ENCODE measurements at places on chromosomes 6 and 20.
A peak's percentile ranks its signal among the peaks of the same experiment; 100 is the strongest.

GRCh38 chr20:25063546-25063945 is 5.6 kb upstream of the ACSS1 start:
- DNase-seq: no peak

- no peak for DNase-seq
Measured at GRCh38 chr6:166563805-166564204, 22.7 kb downstream of the RAMACL start.

DNA sequence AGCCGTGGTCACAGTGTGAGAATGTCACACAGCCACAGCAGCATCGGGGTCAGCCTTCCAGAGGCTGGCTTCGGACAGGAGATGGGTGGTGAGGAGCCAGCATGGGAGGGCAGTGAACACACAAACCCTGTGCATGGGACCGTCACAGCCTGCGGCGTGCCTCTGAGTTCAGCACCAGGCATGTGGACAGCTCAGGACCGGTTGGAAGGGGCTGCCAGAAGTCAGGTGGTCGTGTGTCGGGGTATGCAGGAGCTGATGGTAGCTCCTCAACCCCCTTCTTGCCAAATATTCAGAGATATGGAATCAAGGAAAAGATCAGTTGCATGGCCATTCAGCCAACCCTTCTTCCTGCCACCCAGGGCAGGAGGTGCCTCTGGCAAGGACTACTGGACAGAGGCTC is 28.2 kb downstream of the MYT1 start:
- no peak for DNase-seq

- no peak for DNase-seq
Measured at GRCh38 chr6:150883521-150883920, 18.0 kb downstream of the MTHFD1L start.

- DNase-seq: no peak
Measured at GRCh38 chr6:115551527-115551926, 509.2 kb downstream of the FRK start.

DNA sequence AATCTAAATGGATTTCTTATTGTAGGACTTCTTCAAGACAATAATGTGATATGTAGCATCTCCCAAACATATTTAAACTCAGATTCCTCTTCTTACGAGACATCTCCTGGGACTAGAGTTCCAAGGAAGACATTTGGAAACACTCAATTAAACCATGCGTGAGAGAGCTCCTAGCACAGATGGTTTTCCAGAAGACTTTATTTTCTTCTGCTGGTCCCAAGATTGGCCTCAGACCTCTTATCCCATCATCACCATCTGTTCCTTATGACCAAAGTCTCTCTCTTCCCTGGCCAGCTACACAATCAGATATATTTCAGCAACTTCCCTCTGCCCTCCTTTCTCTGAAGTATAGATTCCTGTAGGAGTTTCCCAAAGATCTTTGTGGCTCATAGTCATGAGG is 93.2 kb upstream of the JARID2 start:
- peak; percentile 3 for DNase-seq

DNA sequence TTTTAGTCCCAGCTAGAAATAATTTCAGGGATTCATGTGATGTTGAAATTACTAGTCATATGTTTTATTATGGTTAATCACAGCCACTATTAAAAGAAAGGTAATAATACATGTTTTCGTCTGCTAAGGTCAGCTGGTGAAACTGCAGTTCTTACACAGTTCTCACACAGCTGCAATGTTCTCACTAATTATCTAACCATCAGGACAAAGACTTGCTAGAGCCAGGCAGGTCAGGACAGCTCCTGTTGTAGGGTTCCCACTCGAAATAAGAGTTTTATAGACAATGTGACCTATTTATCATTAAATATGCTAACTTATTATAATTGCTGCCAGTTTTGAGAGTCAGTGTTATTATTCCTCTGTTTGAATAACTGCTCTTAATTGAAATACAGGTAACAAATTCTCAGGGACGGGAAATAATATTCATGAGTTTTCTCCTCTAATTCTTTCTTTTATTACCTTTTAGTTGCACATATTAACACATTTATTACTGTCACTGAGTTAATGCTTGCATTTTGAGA is 97.9 kb downstream of the GJA1 start:
- DNase-seq: no peak

DNA sequence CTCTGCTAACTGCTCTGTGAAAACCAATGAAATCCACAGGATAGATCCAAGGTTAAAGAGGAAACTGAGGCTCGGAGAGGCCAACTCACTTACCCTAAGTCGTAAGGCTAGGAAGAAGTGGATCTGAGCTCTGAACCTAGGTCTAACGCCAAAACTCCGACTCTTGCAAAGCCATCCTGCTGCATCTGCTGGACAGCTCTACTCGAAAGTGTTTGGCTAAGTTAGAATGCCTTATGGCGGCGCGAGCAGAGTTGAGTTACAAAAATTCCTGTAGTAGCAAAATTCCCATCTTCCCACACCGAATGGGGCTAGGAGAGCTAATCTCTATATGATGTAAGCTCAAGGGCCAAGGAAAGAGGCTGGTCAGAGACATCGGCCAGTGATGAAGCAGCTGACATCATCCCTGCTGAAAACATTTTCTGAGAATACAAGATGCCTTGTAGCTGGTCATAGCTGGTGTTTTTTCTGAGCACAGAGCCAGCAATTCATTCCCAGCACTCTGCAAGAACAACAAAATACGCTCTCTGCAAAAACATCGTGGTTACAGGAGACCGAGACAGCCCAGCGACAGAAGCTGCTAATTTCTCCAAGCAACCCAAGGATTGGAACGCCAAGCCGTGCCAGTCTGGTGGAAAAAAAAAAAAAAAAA is 1.8 kb downstream of the SPATA2 start:
- no peak for DNase-seq

GRCh38 chr20:16106191-16106849 is 466.9 kb downstream of the KIF16B start:
- DNase-seq: peak; percentile 14

DNA sequence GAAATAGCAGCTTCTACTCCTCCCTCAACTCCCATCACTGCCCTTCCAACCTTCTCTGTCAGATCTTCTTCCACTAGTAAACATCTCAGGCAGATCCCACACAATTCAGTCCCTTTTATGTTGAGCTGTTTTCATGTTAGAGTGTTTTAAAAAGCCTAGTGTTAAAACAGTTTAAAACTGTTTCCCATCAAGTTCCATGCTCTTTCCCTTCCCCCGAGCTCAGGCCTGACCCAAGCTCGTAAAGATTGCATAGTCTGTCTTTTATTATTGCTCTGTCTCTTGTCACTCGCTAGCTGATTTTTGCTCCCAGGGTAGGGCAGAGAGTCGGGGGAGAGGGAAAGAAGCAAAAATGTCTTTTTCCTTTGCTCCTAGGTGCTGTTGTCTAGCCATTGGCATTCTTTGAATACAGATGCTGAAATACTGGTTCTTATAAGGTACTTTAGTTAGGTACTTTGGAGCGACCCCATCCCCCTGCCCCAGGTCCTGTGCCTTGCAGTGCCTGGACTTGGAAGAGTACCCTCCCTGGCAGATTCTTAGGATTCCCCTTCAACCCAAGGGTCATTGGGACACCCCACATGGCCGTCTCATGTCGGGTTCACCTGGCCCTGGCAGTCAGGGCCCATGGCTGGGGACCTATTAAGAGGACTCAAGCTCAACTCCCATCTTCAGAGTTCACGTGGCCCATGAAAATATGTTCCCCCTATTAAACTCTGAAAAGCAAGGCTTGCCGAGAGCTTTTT is 101.2 kb upstream of the ARMC2 start:
- no peak for DNase-seq

- DNase-seq: no peak
Measured at GRCh38 chr6:149909701-149910470, 12.0 kb upstream of the RAET1E start.

- no peak for DNase-seq
Measured at GRCh38 chr6:90434094-90434493, 137.5 kb upstream of the BACH2 start.

DNA sequence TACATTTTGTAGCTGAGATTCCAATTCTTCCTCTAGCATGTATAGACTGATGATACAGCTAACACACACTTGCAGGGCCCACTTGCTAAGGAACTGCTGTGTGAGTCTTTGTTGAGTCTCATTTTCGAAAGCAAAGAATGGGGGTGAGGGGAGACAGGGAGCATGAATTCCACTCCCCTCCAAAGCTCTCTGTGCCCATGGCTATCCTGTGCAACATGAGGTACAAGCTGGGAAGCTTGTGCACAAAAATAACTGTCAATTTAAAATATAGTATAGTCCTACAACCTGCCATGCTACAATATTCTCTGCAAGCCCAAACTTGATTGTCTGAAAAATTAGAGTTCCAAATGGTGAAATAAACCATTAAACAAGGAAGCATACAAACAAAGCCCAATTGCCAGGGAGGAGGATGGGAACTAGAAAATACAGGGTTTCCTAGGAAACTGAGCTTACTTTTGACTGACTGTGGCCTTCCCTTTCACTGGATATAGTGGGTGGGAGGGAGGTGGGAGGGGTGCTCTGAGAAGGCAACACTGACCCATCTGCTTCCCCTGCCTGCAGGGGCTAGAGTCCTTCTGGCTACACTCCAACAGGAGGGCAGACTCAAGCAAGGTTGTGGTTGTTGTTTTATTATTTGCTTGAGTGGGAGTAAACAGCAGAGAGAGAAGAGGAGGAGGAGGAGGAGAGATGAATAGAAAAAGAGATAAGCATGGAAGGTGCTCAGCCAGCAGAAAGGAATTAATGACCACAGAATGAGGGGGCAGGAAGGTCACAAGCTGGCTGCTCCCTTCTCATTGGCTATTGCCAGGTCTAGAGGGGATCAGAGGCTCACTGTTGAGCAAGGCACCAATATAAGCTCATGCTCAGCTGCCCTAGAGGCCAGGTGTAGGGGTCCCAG is 84.6 kb downstream of the FYN start:
- no peak for DNase-seq

DNA sequence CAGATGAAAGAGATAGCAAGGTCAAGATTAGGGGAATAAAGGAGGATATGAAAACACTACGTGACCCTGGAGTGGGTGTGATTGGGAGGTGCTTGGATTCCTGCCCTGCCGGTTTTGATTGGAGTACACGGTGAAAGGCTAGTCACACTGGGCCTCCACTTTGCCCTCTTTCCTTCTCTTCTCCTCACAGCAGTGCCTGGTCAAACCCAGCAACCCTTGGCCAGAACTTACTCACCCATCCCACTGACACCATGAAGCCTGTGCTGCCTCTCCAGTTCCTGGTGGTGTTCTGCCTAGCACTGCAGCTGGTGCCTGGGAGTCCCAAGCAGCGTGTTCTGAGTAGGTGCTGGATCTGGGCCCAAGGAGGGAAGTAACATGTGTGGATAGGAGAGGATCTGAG is at the start of gene WFDC13:
TSS of gene WFDC13 (plus strand) at position 166 of the 400 bp plus-strand sequence. CDS start at position 252, 86 bp downstream.
- DNase-seq: no peak

Data from adipocyte (in vitro differentiated cells).